ENCODE measurements at places on chromosomes 12 and 14.

DNA sequence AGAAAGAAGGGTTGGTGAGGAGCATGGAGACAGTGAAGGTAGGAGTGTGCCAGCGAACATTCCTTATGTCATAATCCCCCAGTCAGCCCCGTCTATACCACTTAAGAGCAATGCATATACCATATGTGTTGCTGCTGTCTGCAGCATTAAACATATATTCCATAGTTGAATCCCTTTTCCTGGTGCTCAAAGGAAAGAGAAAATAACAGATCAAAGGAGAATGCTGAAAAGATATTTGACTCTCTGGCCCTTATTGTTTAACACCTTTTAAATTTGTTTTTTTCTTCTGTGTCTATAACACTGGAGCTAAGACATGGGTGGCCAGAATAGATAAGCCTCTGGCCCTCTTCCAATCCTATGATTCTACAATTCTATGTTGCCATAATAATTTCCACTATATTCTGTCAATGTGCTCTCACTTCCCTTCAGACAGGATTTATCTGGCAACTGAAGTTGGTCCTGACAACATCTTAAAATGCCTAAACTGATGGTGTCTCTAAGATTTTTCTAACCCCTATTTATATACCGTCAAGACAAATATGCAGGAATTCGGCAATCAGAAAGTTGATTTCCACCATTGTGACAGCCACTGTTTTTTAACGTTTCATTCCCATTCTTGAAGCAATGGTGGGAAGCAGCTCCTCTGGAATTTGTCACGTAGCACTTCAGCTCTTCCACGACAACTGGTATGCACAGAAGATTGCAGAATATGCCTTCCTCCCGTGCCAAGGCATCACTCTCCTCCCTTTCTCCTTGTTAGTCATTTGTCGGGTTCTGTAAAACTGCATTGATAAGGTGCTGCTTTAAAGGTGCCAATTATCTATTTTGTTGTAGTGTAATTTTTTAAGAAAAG lies 204.7 kb downstream of the BCAT1 start:
- no peak for DNase-seq

GRCh38 chr12:19444097-19444496 lies 4.8 kb downstream of the AEBP2 start:
- no peak for DNase-seq

DNA sequence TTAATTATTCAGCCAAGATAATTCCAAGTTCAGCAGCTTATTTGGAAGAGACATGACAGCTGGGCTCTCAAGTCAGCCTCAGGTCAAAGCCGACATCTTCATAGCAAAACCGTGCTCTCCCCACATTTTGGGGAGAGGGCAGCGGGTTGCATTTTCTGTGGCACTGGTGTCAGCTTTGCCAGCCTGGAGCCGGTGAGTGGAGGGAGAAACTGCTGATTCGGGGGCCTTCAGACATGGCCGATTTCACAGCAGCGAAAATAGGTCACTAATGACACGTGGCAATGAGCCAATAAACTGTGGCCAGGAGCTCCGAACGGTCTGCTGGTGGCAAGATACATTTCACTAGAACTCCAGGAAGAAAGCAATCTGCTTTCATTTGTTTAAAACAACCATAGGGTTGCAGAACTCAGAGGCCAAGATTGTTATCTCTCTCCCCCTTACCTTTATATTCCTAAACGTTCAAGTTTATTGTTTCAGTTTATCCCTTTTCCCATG lies 173.2 kb downstream of the CAND1 start:
- DNase-seq, result no peak

- peak; percentile 21 for DNase-seq
These were observed 36.3 kb downstream of the LIMA1 start for GRCh38 chr12:50246873-50247612.

- no peak for DNase-seq
These were observed 25.3 kb downstream of the CMKLR1 start for GRCh38 chr12:108313606-108314351.

DNA sequence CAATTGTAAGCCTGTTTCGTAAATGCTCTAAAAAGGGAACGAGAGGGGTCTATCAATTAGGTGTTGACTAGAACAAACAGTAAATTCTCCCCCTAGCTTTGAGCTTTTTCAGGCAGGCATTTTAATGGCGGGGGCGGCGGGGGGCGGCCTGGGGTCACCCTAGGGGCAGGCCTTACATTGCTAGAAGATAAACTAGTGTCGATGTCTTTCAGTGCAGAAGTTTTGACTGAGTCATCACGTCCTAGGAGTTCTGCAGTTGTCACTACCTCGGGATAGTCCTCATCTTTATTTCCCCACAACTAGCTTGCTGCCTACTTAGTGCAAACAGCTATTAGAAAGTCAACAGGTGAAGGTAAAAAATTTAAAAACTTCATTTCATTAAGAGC lies 1.6 kb downstream of the ATP6V1D start:
- no peak for DNase-seq

DNA sequence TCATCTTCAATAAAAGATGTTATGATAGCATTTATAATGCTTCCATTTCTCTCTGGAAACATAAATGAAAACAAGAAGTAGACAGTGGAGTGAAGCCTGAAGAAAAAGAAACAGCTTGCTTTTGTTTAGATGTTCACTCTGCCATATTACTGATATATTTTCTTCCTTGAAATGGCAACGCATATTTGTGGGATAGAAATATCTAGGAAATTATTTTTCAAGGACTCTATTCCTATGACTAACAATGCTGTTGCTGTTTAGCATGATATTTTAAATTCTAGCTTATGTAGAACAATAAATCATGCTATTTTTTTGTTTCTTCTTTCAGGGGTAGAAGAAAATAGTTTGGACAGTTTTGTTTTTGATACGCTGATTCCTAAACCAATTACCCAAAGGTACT lies 359.0 kb downstream of the NAV3 start:
- no peak for DNase-seq

- no peak for DNase-seq
These were observed 38.2 kb downstream of the NCKAP5L start for GRCh38 chr12:49789992-49790391.

DNA sequence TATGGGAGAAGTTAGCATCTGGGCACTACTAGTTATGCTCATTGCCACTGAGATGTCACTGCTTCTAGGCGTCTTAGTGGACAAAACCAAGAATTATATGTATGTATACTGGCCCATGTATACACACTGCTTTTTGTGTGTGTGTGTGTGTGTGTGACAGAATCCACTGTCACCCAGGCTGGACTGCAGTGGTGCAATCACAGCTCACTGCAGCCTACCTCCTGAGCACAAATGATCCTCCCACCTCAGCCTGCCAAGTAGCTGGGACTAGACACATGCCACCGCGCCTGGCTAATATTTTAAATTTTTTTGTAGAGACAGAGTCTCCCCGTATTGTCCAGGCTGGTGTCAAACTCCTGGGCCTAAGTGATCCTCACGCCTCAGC lies 25.2 kb downstream of the LIMA1 start:
- DNase-seq, result no peak

DNA sequence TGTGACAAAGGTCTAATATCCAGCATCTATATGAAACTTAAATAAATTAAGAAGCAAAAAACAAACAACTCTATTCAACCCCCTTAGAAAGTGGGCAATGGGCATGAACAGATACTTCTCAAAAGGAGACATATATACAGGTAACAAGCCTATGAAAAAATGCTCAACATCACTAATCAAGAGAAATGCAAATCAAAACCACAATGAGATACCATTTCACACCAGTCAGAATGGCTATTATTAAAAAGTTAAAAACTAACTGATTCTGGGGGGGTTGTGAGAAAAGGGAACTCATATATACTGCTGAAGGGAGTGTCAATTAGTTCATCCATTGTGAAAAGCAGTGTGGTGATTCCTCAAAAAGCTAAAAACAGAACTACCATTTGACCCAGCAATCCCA lies 198.9 kb downstream of the BMP4 start:
- DNase-seq, result no peak

- DNase-seq, result no peak
These were observed 312.2 kb downstream of the ATXN7L3B start for GRCh38 chr12:74849801-74850200.

DNA sequence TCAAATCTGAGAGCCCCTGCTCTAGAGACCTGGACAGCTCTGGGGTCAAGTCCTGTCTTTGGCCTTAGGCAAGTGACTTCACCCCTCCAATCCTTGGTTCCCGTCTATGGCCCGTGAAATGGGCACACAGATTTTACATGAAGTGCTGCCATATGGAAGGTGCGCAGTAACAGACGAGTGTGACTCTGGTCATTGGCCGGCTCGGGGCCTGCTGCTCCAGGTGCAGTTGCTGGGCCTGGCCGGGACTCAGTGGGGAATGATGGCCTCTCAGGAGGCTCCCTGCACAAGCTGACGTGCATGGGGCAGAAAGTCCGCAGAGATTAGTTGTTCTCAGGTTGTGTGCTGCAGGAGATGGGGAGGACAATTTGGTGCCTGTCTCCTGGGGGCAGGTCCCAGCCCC lies 14.0 kb upstream of the TESC start:
- no peak for DNase-seq

DNA sequence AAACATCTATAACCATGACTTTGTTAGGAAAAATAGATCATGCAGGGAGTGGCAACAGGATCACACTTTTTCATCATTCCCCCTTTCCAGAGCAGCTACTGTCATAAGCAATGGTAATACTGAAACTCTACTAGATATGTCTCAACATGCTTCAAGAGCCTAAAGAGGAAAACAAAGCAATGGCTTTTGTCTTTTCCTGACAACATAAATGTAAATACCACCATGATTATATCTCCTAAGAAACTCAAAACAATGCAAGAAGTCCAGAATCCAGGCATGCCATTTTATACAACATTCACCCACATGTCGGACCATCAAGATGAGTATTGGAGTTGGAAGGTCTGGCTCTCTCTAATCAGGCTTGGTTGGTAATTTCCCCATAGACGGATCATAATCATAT lies 78.7 kb downstream of the KIF21A start:
- DNase-seq, result no peak

DNA sequence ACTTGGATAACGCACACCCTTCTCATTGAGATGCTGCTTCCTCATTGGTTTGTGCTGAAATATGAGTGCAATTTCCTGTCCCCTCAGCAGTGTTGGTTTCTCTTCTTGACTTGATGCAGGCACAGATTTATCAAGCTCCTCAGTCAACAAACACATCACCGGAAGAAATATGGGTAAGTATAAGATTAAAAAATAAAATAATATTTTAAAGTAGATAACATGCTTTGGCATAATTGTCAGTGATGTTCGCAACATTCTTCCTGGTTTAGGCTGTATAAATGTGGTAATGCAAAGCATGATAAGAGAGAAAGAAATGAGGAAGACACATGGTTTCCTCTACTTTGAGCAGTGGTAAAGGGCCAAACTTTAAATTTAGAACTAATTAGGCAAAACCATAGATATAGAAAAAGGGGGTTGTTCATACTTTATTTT lies at the start of gene GPR65:
GPR65 (plus strand) TSS at position 86 of the 432 bp plus-strand sequence. CDS start 5,713 bp downstream, outside the sequence.
- DNase-seq, result no peak

DNA sequence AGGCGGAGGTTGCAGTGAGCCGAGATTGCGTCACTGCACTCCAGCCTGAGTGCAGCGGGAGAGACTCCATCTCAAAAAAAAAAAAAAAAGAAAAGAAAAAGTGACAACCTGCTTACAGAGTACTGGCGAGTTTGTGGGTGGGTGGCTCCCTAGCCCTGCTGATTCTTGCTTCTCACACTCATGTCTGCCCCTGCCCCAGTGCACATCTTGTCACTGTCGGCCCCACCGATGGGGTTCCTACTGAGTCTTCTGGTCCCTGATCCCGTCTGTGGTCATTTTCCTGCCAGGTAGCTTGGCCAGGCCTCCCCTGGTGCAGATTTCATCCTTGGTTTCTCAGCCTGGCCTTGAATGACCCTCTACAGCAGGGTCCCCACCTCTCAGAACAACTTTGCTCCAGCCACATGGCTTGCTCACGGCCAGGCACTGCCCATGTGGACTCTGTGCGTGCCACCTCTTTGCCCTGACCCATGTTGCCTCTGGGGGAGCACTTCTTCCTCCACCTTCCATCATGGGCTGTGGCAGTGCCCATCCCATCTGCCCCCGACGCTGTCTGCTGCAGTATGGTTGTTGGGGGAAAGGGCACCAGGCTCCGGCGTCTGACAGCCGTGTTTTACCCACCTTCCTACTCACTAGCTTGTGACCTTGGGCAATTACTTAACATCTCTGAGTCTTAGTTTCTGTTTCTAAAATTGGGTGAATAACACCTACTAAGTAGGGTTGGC lies 2.1 kb upstream of the PTPN6 start:
- peak; percentile 67 for DNase-seq

DNA sequence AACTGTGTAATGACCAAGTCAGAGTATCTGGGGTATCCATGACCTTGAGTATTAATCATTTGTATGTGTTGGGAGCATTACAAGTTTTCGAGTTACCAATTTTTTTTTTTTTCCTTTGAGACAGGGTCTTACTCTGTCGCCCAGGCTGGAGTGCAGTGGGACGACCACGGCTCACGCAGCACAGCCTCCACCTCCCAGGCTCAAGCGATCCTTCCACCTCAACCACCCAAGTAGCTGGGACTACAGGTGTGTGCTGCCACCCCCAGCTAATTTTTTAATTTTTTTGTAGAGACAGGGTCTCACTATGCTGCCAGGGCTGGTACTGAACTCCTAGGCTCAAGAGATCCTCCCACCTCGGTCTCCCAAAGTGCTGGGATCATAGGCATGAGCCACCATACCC lies 19.7 kb downstream of the SSH1 start:
- DNase-seq, result no peak

DNA sequence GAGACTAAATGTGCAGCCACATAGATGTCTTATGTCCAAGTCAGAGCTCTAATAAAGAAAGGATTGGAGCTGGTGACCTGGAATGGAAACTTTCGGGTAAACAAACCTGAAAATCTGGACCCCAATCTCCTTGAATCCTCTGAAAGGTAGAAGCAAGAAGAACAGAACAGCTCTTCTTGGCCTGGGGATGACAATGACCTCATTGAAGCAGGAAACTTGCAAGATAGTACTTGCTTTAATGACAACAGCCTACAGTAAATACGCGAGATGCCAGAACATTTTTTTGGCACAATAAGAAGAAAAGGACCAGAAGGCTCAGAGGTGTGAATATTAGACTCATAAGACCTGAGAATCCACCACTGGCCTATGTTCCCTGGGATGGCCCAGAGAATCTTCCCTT lies 4.1 kb upstream of the PRIMA1 start:
- DNase-seq, result no peak

GRCh38 chr12:31869972-31870371 lies 89.2 kb upstream of the RESF1 start:
- DNase-seq, result no peak

GRCh38 chr12:33926095-33926494 lies 96.2 kb upstream of the ALG10 start:
- no peak for DNase-seq
